ENCODE measurements at places on chromosomes 5 and 9. TPM values are rescaled to one million over a fixed set of nuclear protein-coding genes. Genes with fewer than 3 reads are reported as not detected.

ERP44 gene
- total RNA-seq: 22.2 TPM

ENC1 gene
- total RNA-seq: 28.9 TPM

PCDHB10 gene
- total RNA-seq: 0.26 TPM

CCDC183 gene
- total RNA-seq: 0.90 TPM

POU4F3 gene
- total RNA-seq: not detected

TTC23L gene
- not detected for total RNA-seq

ARSB gene
- 17.4 TPM for total RNA-seq

FRMD3 gene
- total RNA-seq: 6.6 TPM

PCDHGA6 gene
- 2.9 TPM for total RNA-seq

AGTPBP1 gene
- total RNA-seq: 13.0 TPM

CDKN2B-AS1 gene
- not detected for total RNA-seq

C9orf40 gene
- total RNA-seq: 2.8 TPM

GRCh38 chr5:3120028-3120427, 368.6 kb upstream of the IRX2 start:
- H3K27me3 ChIP-seq: peaks cover 14% of the 10 kb centered on the region
- H3K27ac ChIP-seq: no peak overlapping the region
- H3K36me3 ChIP-seq: no peaks in the 10 kb centered on the region
- DNase-seq: no peak
- no peak overlapping the region for H3K4me3 ChIP-seq
- H3K4me1 ChIP-seq: no peaks in the 10 kb centered on the region

DNA sequence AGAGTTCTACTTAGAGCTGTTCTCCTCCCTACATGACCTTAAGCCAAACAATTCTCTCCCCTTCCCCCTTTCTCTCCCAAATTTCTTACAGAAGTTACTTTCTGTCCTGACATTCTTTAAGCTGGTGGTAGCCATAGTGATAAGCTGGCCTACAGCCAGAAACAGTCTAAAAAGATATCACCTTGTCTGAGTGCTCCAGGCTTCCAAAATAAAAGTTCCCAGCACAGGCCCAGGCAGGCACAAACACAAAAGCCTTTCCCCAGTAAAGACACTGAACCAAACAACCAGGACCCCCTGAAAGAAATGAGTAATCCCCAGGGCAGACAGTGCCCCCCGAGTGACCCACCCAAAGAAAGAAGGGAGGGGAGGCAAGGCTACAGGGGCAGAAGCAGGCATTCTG, 19.2 kb downstream of the SIL1 start:
- no peaks in the 10 kb centered on the region for H3K36me3 ChIP-seq
- peak; percentile 52 for DNase-seq
- no peak overlapping the region for H3K4me3 ChIP-seq

DNA sequence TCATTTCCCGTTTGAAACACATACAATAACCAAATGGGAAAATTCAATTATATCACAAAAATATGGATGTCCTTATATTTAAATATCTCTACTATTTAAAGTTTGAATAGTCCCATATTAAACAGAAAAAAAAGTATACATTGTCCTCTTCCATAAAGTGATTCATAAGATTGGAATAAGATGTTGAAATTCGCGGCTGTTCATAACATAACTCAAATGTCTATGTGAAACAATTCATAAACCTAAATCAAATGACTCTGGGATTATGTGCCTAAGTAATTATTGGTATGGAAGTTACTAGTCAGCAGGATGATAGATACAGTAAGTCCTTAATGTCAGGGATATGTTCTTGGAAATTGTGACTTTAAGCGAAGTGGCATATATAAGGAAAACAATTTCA, 3.9 kb upstream of the EFNA5 start:
- no peak overlapping the region for H3K4me3 ChIP-seq
- H3K36me3 ChIP-seq: no peaks in the 10 kb centered on the region
- peaks cover 32% of the 10 kb centered on the region for H3K4me1 ChIP-seq
- peaks cover 8% of the 10 kb centered on the region for H3K27me3 ChIP-seq

DNA sequence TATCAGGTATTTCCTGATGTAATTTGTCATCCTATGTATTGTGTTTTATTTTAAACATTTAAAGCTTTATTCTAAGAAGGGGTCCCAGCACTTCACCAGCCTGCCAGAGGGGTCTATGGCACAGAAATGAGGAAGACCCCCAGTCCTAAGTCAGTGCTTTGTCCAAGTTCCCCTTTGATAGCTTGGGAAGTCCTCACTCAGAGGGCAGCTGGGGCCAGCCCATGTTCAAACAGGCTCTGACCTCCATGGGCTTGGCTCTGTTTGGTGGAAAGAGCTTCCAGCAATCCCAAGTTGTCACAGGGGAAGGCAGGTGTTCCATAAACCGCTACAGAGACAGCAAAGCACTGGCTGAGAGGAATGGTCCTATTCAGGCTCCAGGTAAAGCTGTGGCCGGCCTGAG, 26.6 kb upstream of the AKNA start:
- H3K4me1 ChIP-seq: peaks cover 24% of the 10 kb centered on the region
- H3K27ac ChIP-seq: peak overlapping the region; percentile 75
- no peaks in the 10 kb centered on the region for H3K36me3 ChIP-seq
- no peak overlapping the region for H3K4me3 ChIP-seq

- no peak overlapping the region for H3K4me3 ChIP-seq
- peaks cover 11% of the 10 kb centered on the region for H3K4me1 ChIP-seq
- H3K27me3 ChIP-seq: no peaks in the 10 kb centered on the region
- no peak overlapping the region for H3K27ac ChIP-seq
- H3K36me3 ChIP-seq: no peaks in the 10 kb centered on the region
These were observed 2.1 kb downstream of the SLC12A7 start for GRCh38 chr5:1109542-1110306.

DNA sequence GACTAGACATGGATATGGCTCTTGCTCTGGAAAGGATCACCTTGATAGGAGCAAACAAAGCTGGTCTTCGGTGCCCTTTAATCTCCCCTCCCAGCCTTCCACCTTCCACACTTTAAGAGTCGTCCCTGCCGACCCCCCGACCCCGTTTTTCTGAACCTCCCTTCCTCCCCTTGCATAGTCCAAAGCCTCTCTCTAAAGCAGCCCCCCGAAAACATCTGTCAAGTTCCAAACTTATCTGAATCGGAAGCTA, 423 bp upstream of the NUP214 start:
- peak overlapping the region; percentile 50 for H3K4me3 ChIP-seq
- DNase-seq: no peak
- peaks cover 4% of the 10 kb centered on the region for H3K4me1 ChIP-seq
- no peaks in the 10 kb centered on the region for H3K36me3 ChIP-seq

- no peaks in the 10 kb centered on the region for H3K27me3 ChIP-seq
- no peak overlapping the region for H3K4me3 ChIP-seq
- no peaks in the 10 kb centered on the region for H3K36me3 ChIP-seq
- peak; percentile 83 for DNase-seq
These were observed 30.4 kb downstream of the DUSP1 start for GRCh38 chr5:172740428-172741205.

DNA sequence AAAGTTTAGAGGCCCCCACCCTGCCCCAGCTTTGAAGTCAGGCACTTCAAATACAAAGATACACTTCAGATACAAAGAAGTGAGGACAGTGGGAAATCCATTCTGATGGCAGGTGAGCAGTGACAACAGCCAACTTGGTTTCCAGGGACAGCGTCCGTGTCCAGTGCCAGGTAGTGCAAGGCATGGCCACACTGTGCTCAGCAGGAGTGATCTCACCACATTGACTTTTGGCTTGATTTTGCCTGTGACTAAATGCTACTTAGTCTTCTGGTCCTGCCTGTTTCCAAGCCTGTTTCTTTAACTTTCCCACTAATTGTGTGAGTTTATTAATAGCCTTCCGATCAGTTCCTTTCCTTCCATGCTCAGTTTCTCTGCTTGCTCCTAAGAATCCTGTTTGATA, 72.6 kb upstream of the PALM2AKAP2 start:
- H3K27ac ChIP-seq: no peak overlapping the region
- no peaks in the 10 kb centered on the region for H3K27me3 ChIP-seq
- H3K4me3 ChIP-seq: no peak overlapping the region
- no peak for DNase-seq

DNA sequence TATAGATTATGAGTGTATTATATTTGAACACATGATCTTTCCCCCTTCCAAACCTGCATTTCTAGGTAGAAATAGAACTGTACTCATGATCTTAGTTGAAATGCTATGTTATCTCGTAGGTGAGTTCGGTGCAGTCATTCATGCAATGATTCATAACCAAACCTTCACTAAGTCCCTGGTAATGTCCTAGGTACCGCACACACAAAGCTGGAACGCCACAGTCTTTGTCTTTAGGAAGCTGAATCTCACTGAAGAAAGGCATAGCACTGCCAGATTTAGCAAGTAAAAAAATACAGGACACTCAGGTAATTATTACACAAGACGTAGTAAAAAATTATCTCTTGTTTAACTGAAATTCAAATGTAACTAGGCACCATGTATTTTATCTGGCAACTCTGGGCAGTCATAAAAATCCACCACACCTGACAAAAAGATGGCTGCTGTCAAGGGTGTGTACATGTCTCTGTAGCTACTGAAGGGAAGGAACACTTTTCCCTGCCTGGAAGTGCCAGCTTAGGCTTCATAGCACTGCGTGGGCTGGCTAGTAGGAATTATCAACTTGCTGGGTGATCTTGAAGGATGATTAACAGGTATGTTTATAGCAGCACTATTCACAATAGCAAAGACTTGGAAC, 28.0 kb upstream of the TXN start:
- H3K4me3 ChIP-seq: no peak overlapping the region
- H3K36me3 ChIP-seq: no peaks in the 10 kb centered on the region

DNA sequence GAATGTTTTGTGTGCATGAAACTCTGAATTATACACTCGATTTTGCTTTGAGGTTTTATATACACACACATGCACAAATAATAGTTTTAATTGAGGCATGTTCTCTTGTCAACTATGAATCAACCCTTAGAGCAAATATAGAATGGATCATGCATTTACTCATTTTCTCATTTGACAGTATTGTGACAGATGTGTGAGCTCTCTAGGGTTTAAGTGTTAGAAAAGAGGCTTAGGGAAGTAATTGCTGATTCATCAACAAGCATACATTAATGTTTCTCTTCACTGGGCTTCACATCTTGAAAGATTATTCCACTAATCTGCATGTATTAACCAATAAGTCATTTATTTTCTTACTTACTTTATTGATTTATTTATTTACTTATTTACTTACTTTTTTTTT, 1356.8 kb upstream of the ACO1 start:
- no peaks in the 10 kb centered on the region for H3K27me3 ChIP-seq
- H3K36me3 ChIP-seq: no peaks in the 10 kb centered on the region
- no peak overlapping the region for H3K4me3 ChIP-seq
- peaks cover 6% of the 10 kb centered on the region for H3K4me1 ChIP-seq
- no peak for DNase-seq
- H3K27ac ChIP-seq: no peak overlapping the region

DNA sequence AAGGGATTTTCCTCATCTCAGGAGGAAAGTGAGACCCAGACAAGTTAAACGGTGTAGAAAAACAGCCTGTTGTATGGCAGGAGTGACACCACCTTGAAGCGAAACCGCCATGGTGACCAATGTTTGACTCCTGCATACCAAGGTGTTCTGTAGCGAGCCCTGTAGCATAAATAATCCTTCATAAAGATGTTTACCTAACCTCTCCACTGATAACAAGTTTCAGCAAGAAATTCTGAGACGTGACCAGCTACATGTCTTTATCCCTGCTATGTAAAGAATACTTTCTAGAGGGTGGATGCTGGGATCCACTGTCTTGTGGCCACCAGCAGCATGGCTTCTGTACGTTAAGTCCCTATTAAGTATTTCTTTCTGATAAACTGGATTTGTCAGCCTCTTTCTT, 148.1 kb downstream of the MPDZ start:
- no peak overlapping the region for H3K4me3 ChIP-seq
- no peak for DNase-seq
- no peaks in the 10 kb centered on the region for H3K4me1 ChIP-seq
- peaks cover 22% of the 10 kb centered on the region for H3K36me3 ChIP-seq
- no peaks in the 10 kb centered on the region for H3K27me3 ChIP-seq

DNA sequence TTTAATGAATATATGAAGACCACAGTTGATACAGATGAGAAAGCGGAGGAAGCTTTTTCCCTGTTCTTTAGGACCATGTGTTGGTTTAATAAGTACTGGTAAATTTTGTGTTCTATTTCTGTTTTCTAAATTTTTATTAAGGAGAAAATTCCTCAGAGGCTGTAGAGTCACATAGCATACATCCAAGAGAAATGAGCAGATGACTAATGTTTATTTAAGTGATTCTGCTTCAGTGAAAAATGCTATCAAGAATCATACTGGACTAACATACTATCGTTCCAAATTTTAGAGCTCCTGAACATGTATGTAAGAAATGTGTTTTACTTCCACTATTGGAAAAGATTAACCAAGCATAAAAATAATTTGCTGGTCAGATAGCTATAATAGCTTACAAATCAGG, 115.0 kb downstream of the KIAA1958 start:
- H3K27ac ChIP-seq: no peak overlapping the region
- H3K4me3 ChIP-seq: no peak overlapping the region
- H3K36me3 ChIP-seq: no peaks in the 10 kb centered on the region
- no peaks in the 10 kb centered on the region for H3K27me3 ChIP-seq

DNA sequence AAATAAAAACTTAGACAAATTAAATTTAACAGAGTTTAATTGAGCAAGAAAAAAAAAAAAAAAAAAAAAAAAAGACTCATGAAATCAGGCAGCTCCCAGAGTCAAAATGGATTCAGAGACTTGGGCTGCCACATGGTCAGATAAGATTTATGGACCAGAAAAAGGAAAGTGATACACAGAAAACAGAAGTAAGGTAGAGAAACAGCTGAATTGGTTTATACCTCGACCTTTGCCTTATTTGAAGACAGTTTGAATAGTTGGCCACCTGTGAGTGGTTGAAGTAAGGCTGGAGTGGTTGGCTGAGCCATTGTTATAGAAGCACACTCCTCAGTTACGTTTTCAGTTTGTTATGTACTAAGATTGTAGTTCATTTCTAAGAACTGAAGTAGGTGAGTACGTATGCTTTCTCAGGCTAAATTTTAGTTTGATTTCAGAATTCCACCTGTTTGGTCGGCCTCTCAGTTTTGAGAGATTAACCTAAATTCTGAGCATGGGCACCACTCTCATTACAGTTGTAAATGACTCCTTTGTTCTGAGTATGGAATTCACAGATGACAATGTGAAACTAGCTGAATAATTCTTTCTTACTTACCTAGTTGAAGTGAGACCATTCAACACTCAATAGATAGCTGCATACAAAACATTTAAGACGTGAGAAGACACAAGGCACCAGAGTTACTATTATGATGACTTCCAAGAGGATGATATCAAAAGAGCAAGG, 149.0 kb downstream of the AOPEP start:
- no peaks in the 10 kb centered on the region for H3K27me3 ChIP-seq
- peaks cover 4% of the 10 kb centered on the region for H3K4me1 ChIP-seq
- no peak overlapping the region for H3K27ac ChIP-seq
- DNase-seq: no peak
- H3K36me3 ChIP-seq: no peaks in the 10 kb centered on the region

- H3K4me1 ChIP-seq: no peaks in the 10 kb centered on the region
- no peak overlapping the region for H3K4me3 ChIP-seq
- no peak for DNase-seq
- no peaks in the 10 kb centered on the region for H3K27me3 ChIP-seq
These were observed 24.3 kb downstream of the NUP214 start for GRCh38 chr9:131149688-131150053.

GRCh38 chr5:36558641-36559040, 47.8 kb upstream of the SLC1A3 start:
- no peak for DNase-seq
- H3K27ac ChIP-seq: no peak overlapping the region
- H3K4me3 ChIP-seq: no peak overlapping the region
- no peaks in the 10 kb centered on the region for H3K36me3 ChIP-seq
- no peaks in the 10 kb centered on the region for H3K4me1 ChIP-seq

- no peak overlapping the region for H3K4me3 ChIP-seq
- DNase-seq: no peak
- peaks cover 6% of the 10 kb centered on the region for H3K4me1 ChIP-seq
These were observed 173.8 kb upstream of the PITX1 start for GRCh38 chr5:135207866-135208265.
